ENCODE measurements at places on chromosomes 2 and 18.

GRCh38 chr18:49544362-49544761 lies 17.5 kb upstream of the LIPG start:
- no peak overlapping the region for H3K4me3 ChIP-seq
- H3K36me3 ChIP-seq = no peaks in the 10 kb centered on the region
- no peak overlapping the region for H3K27ac ChIP-seq
- no peak for DNase-seq
- H3K4me1 ChIP-seq = peaks cover 23% of the 10 kb centered on the region
- peaks cover 3% of the 10 kb centered on the region for H3K27me3 ChIP-seq

DNA sequence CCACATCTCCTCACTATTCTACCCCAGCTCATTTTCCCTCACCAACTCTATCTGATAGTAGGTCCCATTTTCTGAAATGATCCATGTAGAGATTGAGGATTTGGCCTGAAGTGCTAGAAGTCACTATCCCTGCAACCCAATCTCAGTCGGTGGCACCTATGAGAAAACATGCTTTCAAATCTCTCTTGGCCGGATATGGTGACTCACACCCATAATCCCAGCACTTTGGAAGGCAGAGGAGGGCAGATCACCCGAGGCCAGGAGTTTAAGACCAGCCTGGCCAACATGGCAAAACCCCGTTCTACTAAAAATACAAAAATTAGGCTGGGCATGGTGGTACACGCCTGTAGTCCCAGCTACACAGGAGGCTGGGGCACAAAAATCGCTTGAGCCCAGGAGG lies 19.1 kb upstream of the MARCHF4 start:
- no peak overlapping the region for H3K27ac ChIP-seq
- H3K27me3 ChIP-seq = peaks cover 25% of the 10 kb centered on the region
- H3K4me1 ChIP-seq = peaks cover 8% of the 10 kb centered on the region
- DNase-seq = no peak
- H3K36me3 ChIP-seq = no peaks in the 10 kb centered on the region
- no peak overlapping the region for H3K4me3 ChIP-seq

DNA sequence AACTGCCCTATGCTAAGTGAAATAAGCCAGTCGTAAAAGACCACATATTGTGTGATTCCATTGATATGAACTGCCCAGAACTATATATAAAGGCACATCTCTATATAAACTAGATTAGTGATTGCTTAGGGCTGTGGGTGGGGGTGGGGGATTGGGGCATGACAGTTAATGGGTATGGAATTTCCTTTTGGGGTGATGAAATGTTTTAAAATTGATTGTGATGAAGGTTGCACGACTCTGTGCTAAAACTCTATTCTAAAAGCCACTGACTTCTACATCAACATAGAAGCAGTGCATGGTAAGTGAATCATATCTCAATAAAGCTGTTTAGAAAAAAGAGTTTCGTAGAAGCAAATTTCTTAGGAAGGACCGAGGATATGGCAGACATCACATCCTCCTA lies 53.0 kb downstream of the CDCA7 start:
- DNase-seq = no peak
- peaks cover 8% of the 10 kb centered on the region for H3K27me3 ChIP-seq
- no peak overlapping the region for H3K4me3 ChIP-seq
- peaks cover 17% of the 10 kb centered on the region for H3K4me1 ChIP-seq
- H3K27ac ChIP-seq = no peak overlapping the region

GRCh38 chr2:59295524-59296162 lies 1054.5 kb upstream of the FANCL start:
- no peak overlapping the region for H3K27ac ChIP-seq
- DNase-seq = no peak
- H3K36me3 ChIP-seq = no peaks in the 10 kb centered on the region

GRCh38 chr18:38868757-38869156 lies 1303.2 kb upstream of the CELF4 start:
- H3K36me3 ChIP-seq = no peaks in the 10 kb centered on the region
- no peak overlapping the region for H3K4me3 ChIP-seq
- H3K27me3 ChIP-seq = peaks cover 4% of the 10 kb centered on the region
- H3K27ac ChIP-seq = no peak overlapping the region
- H3K4me1 ChIP-seq = no peaks in the 10 kb centered on the region

GRCh38 chr2:235636546-235636945 lies 142.7 kb downstream of the AGAP1 start:
- H3K36me3 ChIP-seq = peaks cover 13% of the 10 kb centered on the region
- H3K27me3 ChIP-seq = no peaks in the 10 kb centered on the region
- peaks cover 70% of the 10 kb centered on the region for H3K4me1 ChIP-seq

- H3K36me3 ChIP-seq = peaks cover 43% of the 10 kb centered on the region
- peak overlapping the region; percentile 16 for H3K27ac ChIP-seq
- DNase-seq = no peak
- no peaks in the 10 kb centered on the region for H3K27me3 ChIP-seq
Observed at GRCh38 chr2:152580714-152581113, 136.5 kb downstream of the PRPF40A start.

All from nephron progenitor cell (in vitro differentiated cells).